ENCODE measurements at places on chromosomes 4 and X.

- no peak for DNase-seq
Observed at GRCh38 chrX:116238093-116238492, 67.5 kb downstream of the AGTR2 start.

DNA sequence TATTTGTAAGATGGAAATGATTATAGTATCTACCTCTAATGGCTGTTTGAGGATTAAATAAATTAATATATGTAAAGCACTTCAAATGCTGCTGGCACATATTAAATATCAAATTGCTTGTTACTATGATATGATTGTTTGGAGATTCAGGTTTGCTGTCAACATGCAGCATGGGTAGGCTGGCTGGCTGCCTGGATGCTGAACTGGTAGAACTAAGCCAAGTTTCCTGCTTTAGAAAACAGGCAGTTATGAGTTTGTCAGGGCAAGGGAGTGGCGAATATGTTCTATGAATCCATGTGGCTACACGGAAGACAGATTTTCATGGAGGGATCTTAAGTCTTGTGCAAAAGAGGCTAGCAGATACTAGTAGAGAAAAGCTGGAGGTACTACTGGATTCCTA lies 239.6 kb downstream of the GBA3 start:
- no peak for DNase-seq

DNA sequence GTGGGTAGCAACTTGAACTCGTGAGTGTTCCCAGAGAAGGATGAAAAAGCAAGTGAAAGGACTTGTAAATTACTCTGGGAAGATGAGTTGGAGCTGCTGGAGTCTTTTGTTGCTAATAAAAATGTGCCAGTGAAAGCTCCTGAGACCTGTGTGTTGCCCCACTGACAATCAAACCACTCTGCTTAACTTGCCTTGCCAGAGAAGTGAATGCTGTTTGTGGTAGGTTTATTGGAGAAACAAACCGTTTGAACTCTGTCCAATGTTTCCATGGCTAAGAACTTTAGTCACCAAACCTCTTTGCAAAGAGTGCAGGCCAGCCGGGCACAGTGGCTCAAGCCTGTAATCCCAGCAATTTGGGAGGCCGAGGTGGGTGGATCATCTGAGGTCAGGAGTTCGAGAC lies 586.9 kb downstream of the PCDH7 start:
- no peak for DNase-seq

DNA sequence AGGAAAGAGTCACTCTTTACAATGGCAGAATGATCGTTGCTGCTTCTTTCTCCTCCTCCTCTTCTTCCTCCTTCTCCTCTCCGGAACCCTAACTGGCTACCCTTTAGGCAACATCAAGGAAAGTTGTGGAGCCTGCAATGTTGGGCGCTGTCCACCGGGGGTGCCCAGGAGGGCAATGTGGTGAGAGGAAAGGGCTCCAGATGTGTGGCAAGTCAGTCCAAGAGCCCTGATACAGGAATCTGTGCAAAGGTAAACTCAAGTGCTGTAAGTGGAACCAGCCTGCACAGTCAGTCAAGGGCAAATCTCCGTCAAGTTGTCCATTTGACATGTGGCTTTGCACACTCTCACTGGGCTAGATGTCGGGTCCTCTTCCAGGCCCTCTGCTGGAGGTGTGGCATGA lies 2.8 kb downstream of the RTL5 start:
- peak; percentile 1 for DNase-seq

- no peak for DNase-seq
Observed at GRCh38 chr4:43983610-43984009, 465.0 kb downstream of the KCTD8 start.

DNA sequence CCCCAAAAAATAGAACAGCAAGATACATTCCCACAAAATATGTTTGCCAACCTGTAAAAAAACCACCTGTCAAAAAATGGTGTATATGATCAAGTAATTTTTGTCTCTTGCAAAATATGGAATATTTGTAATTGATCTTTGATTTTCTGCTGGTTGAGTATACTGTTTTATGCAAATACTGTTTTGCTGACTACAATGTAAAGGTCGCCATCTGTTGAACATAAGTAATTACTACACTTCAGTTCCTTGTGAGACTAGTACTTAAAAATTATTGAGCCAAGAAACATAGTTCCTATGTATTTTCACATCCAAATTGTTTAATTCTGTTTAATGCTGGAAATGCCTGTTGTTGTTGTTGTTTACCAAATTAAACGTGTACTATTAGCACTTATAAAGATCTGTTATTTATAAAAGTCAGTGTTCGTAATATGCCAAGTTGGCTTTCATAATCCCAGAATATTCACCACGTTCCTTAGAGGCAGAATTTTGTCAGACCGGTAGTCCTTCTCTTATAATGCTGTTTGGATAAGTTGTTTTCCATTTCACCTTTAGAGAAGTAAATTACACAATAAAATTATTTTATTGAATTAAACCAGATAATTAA lies 144.2 kb downstream of the PDLIM5 start:
- DNase-seq = peak; percentile 73

DNA sequence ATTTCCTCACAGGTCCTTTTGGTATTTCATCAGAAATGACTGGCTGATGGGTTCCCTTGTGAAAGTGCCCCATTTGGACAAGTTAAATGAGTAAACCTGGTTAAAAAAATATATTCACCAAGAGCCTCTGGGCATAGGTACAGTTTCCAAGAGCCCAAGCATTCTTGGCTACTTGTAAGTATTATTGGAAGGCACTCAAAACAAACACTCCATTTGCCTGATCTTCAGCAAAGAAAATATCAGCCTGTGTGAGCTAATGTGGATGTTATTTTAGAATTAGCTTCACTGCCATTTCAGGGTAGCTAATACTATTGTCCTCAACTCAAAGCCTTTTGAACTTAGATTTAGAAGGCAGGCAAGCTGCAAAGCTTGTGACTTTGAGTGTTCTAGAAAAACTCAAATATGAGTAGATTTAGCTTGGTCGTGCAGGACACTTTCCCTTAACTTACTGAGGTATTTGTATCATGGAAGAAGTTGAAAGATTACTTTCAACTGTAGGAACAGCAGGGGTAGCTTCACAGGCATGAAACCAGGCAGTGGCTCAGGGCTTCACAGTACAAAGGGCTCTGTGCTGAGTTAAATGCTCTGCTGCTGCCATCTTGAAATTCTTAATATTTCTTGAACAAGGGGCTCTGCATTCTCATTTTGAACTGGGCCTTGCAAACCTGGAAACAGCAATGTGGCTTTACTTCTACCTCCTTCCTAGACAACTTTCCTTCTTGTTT lies 177.2 kb downstream of the AMELX start:
- no peak for DNase-seq

GRCh38 chr4:163815776-163816175 lies 321.3 kb downstream of the TMA16 start:
- DNase-seq = peak; percentile 44

DNA sequence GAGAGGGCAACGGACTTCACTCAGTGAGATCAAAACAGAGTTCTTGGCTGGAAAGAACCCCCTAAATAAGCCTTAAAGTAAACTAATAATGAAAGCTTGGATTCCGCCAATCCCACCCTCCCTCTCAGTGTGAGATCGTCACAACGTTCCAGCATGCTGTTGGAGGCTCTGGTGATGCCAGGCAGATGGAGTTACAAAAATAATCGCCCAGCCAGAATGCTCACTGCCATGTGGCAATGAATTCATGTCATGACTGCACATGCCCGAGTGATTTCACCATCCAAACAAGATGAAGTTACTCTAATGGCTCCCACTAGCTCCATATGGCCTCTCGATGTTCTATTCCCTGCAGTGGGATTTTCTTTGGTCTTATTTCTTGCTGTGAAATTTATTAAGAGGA lies 248.0 kb downstream of the SPATA18 start:
- no peak for DNase-seq

DNA sequence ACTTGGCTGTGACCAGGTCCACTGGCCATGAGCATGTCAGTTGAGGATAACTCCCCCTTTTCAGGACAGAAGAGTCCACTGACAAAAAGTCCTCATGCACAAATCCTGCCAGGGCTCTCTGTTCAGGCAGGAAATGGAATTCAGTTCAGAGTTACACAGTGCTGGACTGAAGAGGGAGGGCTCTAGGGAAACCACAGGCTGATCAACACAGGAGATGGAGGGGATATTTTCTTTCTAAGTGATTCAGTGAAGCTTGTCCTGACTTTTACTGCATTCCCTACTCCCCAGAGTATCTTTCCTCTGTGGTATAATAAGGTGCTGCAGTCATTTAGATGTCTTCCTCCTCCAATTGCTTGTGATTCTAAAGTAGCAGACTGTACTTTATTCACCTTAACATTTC lies 335.5 kb upstream of the IGFBP7 start:
- DNase-seq = no peak

DNA sequence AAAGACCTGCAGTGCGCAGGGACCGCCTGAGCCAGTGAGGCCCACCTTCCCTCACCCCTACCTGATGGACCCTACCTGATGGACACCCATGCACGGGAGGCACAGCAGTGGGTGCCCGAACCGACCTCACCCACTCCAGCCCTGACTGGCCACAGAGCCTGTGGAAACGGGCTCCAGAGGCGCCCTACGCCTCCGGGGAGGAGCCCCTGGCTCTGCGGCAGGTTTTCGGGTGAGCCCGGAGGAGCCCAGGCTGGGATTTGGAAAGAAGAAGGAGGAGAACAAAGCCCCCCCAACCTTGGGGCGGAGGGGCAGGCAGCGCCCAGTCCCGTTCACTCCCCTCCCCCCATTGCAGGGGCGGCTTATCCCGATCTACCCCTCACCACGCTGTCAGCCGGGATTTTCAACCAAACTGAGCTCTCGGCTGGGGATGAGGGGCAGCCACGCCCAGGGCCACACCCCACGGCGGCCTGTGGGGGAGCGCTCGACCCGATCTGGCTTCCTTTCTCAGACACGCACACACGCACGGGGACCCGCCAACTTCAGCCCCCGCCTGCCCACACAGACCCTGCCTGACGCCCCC lies 675 bp downstream of the L1CAM start:
- DNase-seq = no peak

GRCh38 chr4:1778642-1779392 lies 14.3 kb upstream of the FGFR3 start:
- DNase-seq = no peak

- DNase-seq = no peak
Observed at GRCh38 chrX:71626576-71626975, 8.3 kb upstream of the CXCR3 start.

- DNase-seq = no peak
Observed at GRCh38 chrX:46072372-46072771, 472.8 kb downstream of the ZNF674 start.

GRCh38 chr4:8176547-8177399 lies 18.2 kb upstream of the ABLIM2 start:
- DNase-seq = peak; percentile 49

GRCh38 chr4:71241501-71242288 lies 97.1 kb upstream of the SLC4A4 start:
- DNase-seq = no peak

GRCh38 chrX:75781611-75782010 lies 3.4 kb downstream of the MAGEE2 start:
- no peak for DNase-seq

- DNase-seq = no peak
Observed at GRCh38 chr4:96670381-96670780, 830.5 kb downstream of the PDHA2 start.

GRCh38 chrX:4971646-4972045 lies 1257.0 kb downstream of the NLGN4X start:
- DNase-seq = no peak
